ENCODE measurements at places on chromosomes 11 and 22.

DNA sequence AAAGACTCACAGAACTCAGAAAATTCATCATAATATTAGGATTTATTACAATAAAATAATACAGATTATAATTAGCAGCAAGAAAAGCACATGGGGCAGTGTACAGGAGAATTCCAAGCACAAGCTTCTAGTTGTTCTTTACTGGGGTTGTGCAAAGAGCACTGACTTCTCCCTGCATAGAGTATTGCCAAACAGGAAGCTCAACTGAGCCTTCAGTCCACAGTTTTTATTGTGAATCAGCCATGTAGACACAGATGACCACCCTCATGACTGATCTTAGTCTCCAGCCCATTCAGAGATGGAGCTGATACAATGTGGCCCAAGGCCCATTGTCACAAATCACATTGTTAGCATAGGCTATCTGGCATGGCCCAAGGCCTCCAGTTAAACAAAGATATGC, 798.9 kb downstream of the KCNA4 start:
- DNase-seq: no peak

- DNase-seq: no peak
Measured at GRCh38 chr11:13550761-13551160, 55.0 kb upstream of the PTH start.

- DNase-seq: no peak
Measured at GRCh38 chr11:24859801-24860300, 363.0 kb downstream of the LUZP2 start.

DNA sequence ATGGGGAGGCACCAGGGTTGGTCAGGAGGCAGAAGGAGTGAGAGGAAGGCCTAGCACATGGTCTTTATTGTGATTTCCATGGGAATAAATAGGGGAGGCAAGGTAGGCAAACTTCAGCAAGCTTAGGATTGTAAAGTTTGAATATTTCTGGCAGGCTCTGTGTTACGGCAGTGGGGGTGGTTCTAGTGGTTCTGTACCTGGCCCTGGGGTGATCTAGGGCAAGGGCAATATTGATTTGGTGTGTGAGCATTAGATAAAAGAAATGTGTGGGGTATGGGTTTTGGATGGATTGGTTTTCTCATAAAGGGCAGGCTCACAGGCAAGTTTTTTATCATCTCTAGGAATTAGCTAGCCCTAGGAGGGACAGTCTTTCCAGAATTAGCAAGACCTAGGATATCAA, 584.0 kb downstream of the OPCML start:
- no peak for DNase-seq

- peak; percentile 96 for DNase-seq
Measured at GRCh38 chr22:39528681-39529486, 3.7 kb downstream of the RPS19BP1 start.

- DNase-seq: no peak
Measured at GRCh38 chr11:71222318-71223080, 29.9 kb downstream of the SHANK2 start.

DNA sequence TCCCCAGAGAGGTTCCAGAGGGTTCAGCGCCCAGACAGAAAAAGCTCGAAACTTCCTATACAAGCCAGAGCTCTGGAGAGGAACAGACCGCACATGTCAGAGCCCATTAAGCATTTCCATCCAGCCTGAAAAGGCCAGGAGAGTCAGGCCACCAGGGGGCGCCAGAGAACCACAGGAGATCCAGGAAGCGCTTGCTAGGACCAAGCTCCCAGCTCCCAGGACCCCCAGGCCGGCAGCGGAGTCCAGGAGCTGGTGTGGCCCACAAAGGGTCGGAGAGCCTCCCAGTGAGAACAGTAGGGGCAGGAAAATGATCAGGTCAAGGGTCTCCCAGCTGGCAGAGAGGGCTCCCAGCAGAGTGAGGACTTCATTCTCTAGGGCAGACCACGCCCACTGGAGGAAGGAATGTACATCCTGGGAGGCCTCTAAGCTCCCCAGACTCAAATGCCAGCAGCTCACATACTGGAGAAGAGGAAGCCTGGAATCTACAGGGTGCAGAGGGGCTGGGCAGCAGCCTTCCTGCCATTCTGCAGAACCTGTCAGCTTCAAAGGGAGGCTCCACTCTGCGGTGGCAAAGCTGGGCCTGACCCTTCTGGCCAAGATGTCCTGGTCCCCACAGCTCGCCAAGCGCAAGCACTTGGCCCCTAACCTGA, 2.1 kb upstream of the MEI1 start:
- peak; percentile 94 for DNase-seq

GRCh38 chr22:28116219-28116673, 197.2 kb upstream of the PITPNB start:
- peak; percentile 96 for DNase-seq

GRCh38 chr11:63488789-63489188, 2.2 kb downstream of the PLAAT5 start:
- DNase-seq: no peak

GRCh38 chr11:83364500-83365045, 78.4 kb upstream of the CCDC90B start:
- peak; percentile 36 for DNase-seq

DNA sequence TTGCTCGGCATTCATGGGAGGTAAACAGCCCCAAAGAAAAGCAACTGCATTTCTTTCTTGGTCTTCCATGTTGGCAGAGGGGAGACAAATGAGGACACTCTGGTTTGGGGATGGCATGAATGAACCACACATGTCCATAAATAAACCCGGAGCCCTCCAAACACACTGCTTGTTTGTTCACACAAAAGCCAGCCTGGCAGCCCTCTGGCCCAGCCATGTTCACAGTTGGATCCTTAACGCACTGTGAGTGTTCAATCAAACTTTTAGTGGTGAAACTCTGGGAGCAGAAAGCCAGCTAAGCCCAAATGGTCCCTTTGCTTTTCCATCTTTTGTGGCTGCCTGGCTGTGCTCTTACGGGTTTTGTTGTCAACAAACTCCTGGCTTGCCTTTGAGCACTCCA, 336.8 kb downstream of the CADM1 start:
- no peak for DNase-seq

- peak; percentile 85 for DNase-seq
Measured at GRCh38 chr22:45096256-45096907, 67.3 kb upstream of the NUP50 start.

GRCh38 chr11:128346804-128347203, 240.6 kb downstream of the ETS1 start:
- no peak for DNase-seq

- DNase-seq: no peak
Measured at GRCh38 chr11:30650266-30650665, 64.1 kb upstream of the MPPED2 start.

GRCh38 chr22:40235308-40235707, 57.6 kb downstream of the TNRC6B start:
- DNase-seq: no peak

- DNase-seq: no peak
Measured at GRCh38 chr11:69209421-69210309, 53.9 kb downstream of the SMIM38 start.

DNA sequence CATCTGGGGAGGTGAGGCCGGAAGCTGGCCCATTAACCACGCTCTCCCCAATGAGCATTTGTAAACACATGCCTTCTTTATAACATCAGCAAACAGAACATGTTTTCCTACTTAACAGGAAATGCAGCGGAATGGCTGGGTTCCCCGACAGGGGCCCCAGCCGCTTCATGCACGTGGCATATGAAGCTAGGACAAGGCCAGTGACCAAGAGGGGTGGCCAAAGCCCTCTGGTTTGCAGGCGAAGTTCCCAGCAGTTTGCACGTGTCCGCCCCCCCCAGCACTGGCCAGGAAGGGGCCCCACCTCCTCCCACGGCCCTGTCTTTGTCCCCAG, 38.7 kb upstream of the LINC01488 start:
- peak; percentile 71 for DNase-seq

DNA sequence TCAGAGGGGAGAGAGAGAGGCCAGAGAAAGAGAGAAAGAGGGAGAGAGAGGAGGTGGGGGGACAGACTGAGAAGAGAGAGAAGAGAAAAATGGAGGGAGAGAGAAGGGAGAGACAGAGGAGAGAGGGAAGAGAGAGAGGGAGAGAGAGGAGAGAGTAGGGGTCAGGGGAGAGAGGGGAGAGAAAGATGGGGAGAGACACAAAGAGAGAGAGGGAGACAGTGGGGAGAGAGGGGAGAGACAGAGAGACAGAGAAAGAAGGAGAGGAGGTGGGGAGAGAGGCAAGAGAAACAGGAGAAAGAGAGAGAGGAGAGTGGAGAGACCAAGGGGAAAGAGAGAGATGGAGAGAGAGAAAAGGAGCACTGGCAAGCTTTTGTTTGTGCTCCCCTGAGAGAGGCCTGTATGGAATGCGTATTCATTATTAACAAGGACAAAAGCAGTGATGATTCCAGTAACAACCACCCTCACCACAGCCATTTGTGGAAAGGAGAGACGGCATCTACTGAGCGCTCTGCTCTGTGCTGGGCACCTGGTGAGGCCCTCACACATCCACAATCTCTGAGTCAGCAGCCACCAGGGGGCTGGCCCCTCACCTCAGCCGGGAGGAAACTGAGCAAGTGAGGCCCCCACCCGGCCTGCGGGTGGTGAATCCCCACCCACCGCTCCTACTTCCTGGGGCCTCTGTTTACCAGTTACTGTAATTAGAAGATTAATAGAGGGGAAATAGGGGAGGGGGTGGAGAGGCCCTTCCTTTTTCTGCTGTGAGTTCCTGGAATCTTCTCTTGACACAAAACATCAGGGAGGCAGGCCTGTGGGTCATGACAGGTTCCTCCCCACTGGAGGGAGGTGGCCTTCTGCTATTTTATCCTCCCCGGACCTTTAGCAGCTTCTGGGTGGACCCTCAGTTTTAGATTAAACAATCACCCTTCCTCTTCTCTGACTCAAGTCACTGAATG, 14.6 kb upstream of the MIAT start:
- DNase-seq: peak; percentile 68

DNA sequence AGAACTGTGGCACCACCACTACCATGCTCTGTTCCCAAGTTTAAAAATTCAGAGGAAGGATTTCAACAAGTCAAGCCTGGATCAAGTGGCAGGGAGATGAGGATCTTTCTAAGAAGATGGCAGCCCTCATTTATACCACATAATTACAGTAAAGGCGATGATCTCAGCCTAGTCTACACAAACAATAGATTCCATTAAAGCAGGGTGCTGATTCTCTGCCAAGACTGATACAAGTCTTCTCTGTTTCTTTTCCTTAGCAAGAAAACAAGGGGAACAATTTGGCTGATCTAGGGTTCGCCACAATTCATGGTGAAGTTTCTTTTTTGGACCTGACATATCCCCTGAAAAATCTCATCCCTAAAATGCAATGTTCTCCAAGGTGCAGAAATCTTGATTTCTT, 73.9 kb downstream of the PPFIBP2 start:
- DNase-seq: no peak

DNA sequence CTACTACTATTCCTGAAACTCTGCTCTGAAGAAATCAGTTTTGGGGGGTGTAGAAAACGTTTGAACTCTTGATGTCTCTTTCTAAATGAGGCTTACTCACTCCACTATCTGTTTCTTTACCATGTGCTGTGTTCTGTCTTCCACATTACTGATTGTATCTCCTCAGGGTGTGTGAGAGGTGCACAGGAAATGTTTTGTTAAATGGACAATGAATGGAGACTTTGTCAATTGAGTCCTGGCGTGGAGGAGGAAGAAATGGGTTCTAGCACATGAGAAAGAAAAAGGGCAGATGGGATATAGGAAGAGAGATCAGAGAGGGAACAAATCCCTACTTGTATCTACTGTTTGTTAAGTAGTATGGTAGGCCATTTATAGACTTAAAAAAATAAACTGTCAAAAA, 577.1 kb upstream of the CCDC90B start:
- DNase-seq: no peak

DNA sequence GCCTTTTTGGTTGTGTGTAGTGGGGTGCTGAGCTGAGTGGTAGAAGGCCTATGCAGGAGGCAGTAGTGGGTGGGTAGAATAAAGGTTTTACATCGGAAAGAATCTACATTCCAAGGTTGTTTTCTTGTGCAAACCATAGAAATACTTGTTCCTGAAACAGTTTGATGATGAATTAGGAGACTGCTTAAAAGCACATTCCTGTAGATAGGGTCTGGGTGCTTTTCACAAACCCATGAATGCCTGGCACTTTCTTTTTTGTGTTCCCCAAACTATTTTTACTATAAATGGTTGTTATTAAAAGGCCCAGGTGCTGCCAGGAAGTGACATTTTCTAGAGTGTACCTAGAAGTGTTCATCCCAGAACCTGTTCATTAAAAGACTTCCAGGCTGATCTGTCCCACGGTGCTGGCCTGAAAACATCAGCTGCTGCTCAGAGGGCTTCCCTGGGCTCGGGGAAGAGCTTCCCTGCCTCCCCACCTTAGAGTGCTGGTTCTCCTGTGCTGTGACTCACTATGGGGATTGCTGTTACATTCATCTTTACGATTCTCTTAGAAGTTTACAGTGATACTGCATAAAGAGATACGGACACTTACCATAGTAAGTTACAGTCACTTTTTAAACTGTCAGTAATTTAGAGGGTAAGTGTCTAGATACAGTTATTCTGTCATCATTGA, 27.9 kb downstream of the PPFIA1 start:
- peak; percentile 73 for DNase-seq

GRCh38 chr11:132576706-132577105, 955.6 kb downstream of the OPCML start:
- peak; percentile 95 for DNase-seq

DNA sequence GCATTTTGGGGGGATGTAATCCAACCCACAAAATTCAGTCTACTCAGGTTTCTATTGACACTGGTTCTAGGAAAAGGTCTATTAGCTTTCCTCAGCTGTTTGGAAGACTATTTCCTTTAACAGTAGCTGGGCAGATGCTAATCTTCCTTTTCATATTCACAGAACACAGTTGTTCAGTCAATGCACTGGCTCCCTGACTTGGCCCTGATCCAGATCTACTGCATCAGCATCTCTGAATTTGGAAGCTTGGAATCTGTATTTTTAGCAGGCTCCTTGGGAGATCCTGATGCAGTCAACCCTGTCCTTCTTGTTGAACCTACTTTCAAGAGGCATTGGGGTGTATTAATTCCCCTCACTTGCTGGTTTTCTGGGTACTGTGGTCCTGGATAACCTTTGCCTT, 6.3 kb downstream of the HTATIP2 start:
- no peak for DNase-seq

DNA sequence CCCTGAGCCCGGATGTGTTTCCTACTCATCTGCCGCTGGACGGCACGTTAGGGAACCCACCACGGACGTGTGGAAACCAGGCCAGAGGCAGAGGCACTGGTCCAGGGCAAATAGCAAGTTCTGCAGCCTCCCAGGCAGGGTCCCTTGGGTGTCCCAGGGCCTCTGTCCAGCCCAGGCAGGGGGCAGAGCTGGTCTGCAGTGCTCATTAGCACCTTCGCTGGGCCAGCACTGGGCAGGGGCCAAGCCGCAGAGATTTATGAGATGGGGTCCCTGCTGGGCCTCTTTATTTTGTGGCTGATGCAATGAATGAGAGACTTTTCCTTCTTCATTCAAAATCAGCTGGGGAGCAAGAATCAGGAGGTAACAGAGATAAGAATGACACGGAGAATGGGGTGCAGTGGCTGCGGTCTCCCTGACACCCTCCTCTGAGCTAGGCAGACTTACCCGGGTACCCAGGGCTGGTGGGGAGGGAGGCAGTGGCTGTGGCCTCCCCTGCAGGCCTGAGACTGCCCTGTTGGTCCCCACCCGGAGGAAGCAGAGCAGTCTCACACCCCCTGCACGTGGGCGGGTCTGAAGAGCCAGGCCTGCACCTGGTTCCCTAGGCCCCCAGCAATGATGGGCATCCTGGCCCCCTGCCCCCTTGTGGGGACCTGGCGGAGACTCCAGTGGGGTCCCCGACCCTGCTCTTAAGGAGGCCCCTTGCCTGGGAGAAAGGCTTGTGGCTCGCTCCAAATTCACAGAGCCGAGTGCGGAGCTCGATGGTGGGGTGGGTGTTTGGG, 14.0 kb upstream of the PARVG start:
- DNase-seq: peak; percentile 31

- no peak for DNase-seq
Measured at GRCh38 chr11:8103909-8104308, 22.9 kb downstream of the TUB start.

GRCh38 chr11:72832301-72833082, 18.3 kb downstream of the ATG16L2 start:
- DNase-seq: no peak
